NCI-H1930 (cell line): ENCODE measurements at places on chromosomes 11 and 22.

- DNase-seq = no peak
These were observed 27.4 kb downstream of the CASP12 start for GRCh38 chr11:104870910-104871309.

DNA sequence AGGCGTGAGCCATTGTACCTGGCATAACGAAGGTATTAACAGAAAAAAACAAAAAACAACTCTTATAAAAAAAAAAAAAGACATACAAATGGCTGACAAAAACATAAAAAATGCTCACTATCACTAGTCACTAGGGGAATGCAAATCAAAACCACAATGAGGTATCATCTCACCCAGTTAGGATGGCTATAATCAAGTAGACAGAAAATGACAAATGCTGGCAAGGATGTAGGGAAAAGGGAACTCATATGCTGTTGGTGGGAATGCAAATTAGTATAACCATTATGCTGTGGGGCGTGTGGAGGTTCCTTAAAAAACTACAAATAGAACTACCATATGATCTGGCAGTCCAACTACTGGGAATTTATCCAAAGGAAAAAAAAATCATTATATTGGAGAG lies 17.0 kb downstream of the THY1 start:
- no peak for DNase-seq

- DNase-seq = no peak
These were observed 29.9 kb upstream of the TXNRD2 start for GRCh38 chr22:19971276-19972124.

GRCh38 chr11:115047631-115048030 lies 369.3 kb downstream of the NXPE2 start:
- no peak for DNase-seq

DNA sequence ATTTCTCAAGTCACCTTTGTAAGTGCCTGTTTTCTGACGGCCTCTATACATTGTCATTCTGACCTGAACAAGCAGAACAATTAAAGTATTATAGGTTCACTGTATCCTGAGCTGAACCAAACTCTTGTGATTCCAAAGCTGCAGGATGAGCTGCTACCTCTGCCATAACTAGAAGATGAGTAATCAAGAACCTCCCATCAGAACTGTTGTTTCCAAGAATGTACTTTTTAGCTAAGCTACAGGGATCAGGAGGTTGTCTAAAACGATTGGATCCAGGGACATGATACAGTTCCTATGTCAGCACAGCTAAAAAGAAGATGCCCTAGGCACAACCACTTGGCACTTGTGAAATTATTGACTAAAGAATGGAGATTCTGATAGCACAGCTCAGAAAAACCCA lies 288.4 kb upstream of the CCDC90B start:
- no peak for DNase-seq

- no peak for DNase-seq
These were observed 6.6 kb downstream of the SHANK2 start for GRCh38 chr11:71245601-71246391.

- no peak for DNase-seq
These were observed 31.5 kb downstream of the PARVG start for GRCh38 chr22:44211946-44212930.

GRCh38 chr11:74357449-74357848 lies 40.8 kb downstream of the PGM2L1 start:
- no peak for DNase-seq

- no peak for DNase-seq
These were observed 42.1 kb upstream of the ISX start for GRCh38 chr22:35023692-35024363.

- DNase-seq = no peak
These were observed 35.7 kb downstream of the CELSR1 start for GRCh38 chr22:46501701-46502100.
